A549 treated with RU486 at 1 μM for 4 hours (cell line): ENCODE measurements at places on chromosomes 1 and 21. TPM values are rescaled to one million over a fixed set of nuclear protein-coding genes. Genes with fewer than 3 reads are reported as not detected.

NBPF6 gene
- not detected in 5 replicates for total RNA-seq

C4BPB gene
- 0.93 to 2.0 TPM (median 1.2 TPM) in 5 replicates for total RNA-seq

NR1I3 gene
- not detected in 5 replicates for total RNA-seq

TNFSF4 gene
- total RNA-seq, result 0.03 TPM in 2 of 5 replicates, not detected in the others

BMP8B gene
- total RNA-seq, result 3.1 to 4.8 TPM (median 4.3 TPM) in 5 replicates

PCSK9 gene
- 2.5 to 5.1 TPM (median 3.9 TPM) in 5 replicates for total RNA-seq

HSF2BP gene
- 1.6 to 2.5 TPM (median 2.0 TPM) in 5 replicates for total RNA-seq

C1orf226 gene
- 0.77 to 1.2 TPM (median 0.96 TPM) in 5 replicates for total RNA-seq

GIPC2 gene
- 0.02 to 0.06 TPM (median 0.05 TPM) in 4 of 5 replicates, not detected in the other for total RNA-seq

RUNX3 gene
- total RNA-seq, result 4.8 to 8.2 TPM (median 6.8 TPM) in 5 replicates

SAMD11 gene
- 19.4 to 36.1 TPM (median 30.2 TPM) in 5 replicates for total RNA-seq

CERS2 gene
- total RNA-seq, result 240 to 250 TPM (median 247 TPM) in 5 replicates

PDZK1IP1 gene
- 5.3 to 10.5 TPM (median 7.8 TPM) in 5 replicates for total RNA-seq

HIPK1 gene
- total RNA-seq, result 13.7 to 16.5 TPM (median 15.7 TPM) in 5 replicates
